ENCODE measurements at places on chromosomes 13 and 19. TPM values are rescaled to one million over a fixed set of nuclear protein-coding genes. Genes with fewer than 3 reads are reported as not detected.

- DNase-seq = no peak
Measured at GRCh38 chr13:108060111-108060510, 155.2 kb downstream of the LIG4 start.

- no peak for DNase-seq
Measured at GRCh38 chr19:29964171-29964570, 22.1 kb downstream of the URI1 start.

GRCh38 chr13:80957019-80957655, 616.2 kb upstream of the SPRY2 start:
- no peak for DNase-seq

- DNase-seq = no peak
Measured at GRCh38 chr19:2355168-2356035, 4.7 kb upstream of the TMPRSS9 start.

- no peak for DNase-seq
Measured at GRCh38 chr19:44675521-44675920, 4.2 kb downstream of the CEACAM19 start.

DNA sequence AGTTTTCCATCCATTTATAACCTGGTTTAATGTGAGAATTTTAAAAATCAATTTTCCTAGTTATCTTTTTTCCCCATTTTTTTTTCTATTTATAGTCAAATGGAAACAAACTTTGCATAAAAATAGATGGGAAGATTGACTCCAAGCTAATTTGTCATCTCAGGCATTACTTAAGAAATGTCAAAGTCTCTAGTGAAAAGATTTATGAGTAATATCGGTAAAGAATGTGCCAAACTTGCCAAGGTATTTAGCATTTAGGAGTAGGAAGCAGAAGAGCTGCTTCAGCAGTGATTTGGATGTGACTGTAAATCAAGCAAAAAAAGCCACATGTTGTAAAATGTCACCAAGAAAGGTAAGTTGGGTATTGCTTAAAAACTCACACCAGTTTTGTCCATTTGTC, 108.6 kb downstream of the LACC1 start:
- no peak for DNase-seq

DNA sequence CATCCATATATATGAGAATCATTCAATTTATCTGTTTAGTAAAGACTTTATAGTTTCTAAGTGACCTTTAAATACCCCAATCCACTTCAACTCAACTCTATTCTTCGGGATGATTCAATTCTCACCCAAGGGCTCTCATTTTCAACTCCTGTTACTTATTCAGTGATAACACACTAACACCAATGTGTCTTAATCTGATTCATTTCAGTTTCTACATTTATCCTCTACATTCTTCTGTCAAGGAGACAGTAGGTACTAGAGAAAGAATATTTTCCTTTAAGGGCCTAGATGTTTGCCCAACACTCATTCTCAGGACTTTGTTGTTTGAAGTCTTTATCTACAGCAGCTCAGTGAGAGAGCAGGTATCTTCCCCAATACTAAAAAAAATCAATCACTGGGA, 7.1 kb downstream of the ARGLU1 start:
- DNase-seq = no peak

- DNase-seq = no peak
Measured at GRCh38 chr13:84823528-84823927, 941.3 kb upstream of the SLITRK1 start.

GRCh38 chr13:75871059-75871458, 234.9 kb downstream of the LMO7 start:
- DNase-seq = no peak

DNA sequence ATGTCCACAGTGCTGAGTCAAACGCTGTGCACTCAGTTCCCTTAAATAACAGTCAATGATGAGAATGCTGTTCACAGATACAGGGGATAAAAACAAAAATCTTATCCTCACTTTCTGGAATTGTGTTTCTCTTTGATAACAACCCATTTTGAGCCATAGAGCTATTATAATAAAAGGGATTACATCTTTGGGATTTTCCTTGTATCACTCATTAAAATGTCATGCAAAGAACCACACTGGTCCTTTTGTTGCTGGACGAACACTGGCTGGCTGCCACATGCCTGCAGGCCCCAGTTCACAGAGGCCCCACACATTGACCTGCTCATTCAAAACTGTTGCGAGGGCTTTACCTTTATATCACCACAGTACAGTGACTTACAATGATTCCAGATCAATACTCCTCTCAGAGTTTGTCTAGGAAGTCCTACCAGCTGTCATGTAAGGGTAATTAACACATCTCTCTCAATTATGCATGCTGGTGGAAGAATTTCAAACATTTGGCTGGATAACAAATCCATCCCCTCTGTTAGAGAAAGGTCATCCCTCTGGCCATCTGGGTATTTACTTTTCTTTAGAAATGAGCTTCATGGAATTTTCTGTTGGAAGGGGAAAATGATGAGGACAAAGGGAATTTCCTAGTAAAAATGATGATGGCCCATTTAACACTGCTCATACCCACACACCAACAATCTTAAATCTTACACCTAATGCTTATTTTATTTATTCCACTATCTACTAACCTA, 85.9 kb downstream of the MBNL2 start:
- no peak for DNase-seq

The BORCS8 gene
- total RNA-seq = 17.2 TPM

The ANGPTL8 gene
- total RNA-seq = not detected

The TUBA3C gene
- not detected for total RNA-seq

The CHAF1A gene
- total RNA-seq = 35.3 TPM

The SLC10A2 gene
- not detected for total RNA-seq

The ZGLP1 gene
- 0.54 TPM for total RNA-seq

All from hematopoietic multipotent progenitor cell (in vitro differentiated cells).